ENCODE measurements at places on chromosomes 1 and 21. TPM values are rescaled to one million over a fixed set of nuclear protein-coding genes. Genes with fewer than 3 reads are reported as not detected.

DNA sequence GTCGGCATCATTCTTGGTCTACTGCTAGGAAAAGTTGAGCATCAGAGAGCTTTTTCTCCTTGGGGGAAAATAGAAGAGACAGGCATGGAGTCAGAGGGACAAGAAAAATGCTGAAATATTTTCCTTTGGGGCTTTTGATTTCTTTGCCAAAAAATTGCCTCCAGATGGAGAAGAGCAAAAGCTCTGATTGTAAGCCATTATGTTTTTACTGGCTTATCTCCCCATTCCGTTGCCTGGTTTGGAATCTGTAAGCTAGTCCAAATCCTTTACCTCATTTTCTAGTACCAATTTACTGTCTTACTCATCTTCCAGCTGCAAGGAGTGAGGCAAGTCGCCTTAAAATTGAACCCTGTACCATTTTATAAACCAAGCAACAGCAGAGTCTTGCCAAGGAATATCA is 23.3 kb upstream of the NBL1 start:
- no peak for DNase-seq

DNA sequence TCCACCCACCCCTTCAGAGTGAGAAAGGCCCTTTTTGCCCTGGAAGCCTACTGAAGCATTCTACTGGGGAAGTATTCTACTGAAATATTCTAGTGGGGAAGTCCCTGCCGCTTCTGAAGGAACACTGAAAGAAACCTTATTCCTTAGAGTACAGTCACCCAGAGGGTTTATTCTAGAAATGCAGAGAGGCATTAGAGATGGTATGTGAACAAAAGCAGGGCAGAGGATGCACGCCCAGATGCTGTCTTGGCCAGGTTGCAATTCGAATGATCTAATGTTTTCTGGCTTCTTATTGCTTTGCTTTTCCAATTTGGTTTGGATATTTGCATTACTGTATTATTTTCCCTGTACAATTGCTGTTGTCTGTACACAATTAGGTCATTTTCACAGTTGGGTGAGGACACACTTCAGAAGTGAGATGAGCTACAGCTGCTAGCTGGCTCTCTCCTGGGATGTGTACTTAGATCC is 37.1 kb downstream of the CCN1 start:
- no peak for DNase-seq

The OPRD1 gene
- not detected for total RNA-seq

GRCh38 chr1:85983316-85983715 is 173.3 kb downstream of the COL24A1 start:
- DNase-seq = no peak

The ICOSLG gene
- total RNA-seq = 1.9 TPM

- peak; percentile 78 for DNase-seq
Measured at GRCh38 chr1:206706298-206706791, 21.6 kb downstream of the MAPKAPK2 start.

The SLC1A7 gene
- total RNA-seq = not detected

- no peak for DNase-seq
Measured at GRCh38 chr1:179195376-179195775, 34.1 kb downstream of the ABL2 start.

The SYNC gene
- total RNA-seq = 10.2 TPM

The TMEM82 gene
- not detected for total RNA-seq

DNA sequence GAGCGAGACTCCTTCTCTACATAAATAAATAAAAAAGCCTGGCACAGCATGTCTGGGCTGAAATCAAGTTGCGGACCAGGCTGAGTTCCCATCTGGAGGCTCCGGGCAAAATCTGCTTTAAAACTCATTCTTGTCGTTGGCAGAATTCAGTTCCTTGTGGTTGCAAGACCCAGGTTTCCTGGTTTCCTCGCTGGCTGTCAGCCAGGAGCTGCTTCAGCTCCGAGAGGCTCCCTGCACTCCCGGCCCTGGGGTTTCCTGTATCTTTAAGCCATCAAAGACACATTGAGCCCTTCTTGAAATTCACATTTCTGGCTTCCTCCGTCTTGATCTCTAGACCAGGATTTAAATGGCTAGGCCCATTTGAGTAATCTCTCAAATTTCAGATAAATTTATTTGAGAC is 20.6 kb upstream of the SCCPDH start:
- DNase-seq = no peak

The IQGAP3 gene
- 0.09 TPM for total RNA-seq

- no peak for DNase-seq
Measured at GRCh38 chr1:210981490-210981889, 152.5 kb downstream of the KCNH1 start.

DNA sequence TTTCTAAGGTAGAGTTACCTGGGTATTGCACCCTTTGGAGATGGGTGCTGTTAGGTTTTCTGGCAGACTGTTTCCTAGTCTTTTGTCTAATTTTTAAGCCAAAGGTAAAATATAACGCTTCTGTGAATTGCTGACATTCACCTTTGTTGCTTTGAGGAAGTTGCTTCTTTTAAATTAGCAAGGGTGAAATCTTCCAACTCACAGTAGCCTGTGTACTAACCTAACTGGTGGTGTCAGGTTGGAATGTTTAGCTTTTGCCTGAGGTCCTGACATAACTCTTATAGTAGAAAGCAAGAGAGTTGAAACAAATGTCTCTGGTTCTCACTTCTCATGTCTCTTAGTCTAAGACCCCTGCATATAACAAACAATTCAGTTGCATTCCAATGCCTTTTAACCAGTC is 61.1 kb upstream of the LPGAT1 start:
- no peak for DNase-seq

- no peak for DNase-seq
Measured at GRCh38 chr1:47631411-47631995, 193.7 kb downstream of the FOXD2 start.

GRCh38 chr21:15183813-15184257 is 119.0 kb upstream of the NRIP1 start:
- no peak for DNase-seq

DNA sequence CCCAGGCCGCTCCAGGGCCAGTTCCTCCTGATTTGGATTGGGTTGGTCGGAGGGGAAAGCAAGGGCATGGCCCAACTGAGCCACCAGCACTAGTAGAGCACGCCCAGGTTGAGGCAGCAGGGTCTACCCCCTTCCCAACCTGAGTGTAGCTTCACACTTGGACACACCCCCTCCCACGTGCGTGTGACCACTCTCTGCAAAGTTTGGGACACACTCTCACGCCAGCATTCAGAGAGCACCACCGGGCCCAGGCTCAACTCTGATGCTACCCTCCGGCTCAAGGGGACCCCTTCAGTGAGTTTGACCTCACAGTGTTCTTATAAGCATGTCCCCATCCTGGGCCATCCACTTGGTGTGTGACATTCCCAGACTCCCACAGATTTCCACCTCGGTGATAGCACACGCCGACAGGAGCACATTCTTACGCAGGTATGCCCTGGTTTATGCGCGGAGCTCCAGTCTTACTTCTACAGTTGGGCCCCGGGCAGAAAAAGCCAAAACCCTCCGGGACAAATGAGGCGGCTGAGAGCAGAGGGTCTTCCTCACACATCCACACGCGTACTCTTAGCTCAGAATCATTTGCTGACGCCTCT is 3.0 kb upstream of the DMRTA2 start:
- DNase-seq = no peak

The ZSWIM5 gene
- 1.7 TPM for total RNA-seq
